ENCODE measurements at places on chromosomes 3 and 15.

- DNase-seq = no peak
Measured at GRCh38 chr3:46202535-46202934, 5.6 kb downstream of the CCR1 start.

GRCh38 chr3:174859114-174859735 lies at the start of gene NAALADL2:
NAALADL2 (plus strand) TSS chr3:174859334.
- DNase-seq = no peak

- DNase-seq = no peak
Measured at GRCh38 chr15:42549032-42549491, 424 bp downstream of the HAUS2 start.

DNA sequence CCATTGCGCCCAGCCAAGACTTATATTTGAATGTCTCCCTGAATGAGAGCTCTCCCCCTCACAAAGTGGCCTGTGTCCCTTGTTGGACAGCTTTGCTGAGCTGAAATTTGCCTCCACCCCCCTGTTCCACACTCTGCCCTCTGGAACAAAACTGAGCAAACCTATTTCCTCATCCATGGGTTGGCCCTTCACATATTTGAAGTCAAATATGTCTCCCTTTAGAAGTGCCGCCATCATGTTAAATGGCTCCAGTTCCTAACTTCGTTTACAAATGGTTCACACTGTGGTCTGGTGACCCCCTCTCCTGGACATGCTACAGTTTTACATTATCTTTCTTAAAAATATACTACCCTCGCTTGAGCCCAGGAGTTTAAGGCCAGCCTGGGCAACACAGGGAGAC lies 4.6 kb downstream of the PLIN1 start:
- DNase-seq = no peak

GRCh38 chr15:29616512-29616911 lies 205.8 kb downstream of the TJP1 start:
- no peak for DNase-seq

Measured in activated CD8-positive, alpha-beta memory T cell treated with anti-CD3 and anti-CD28 coated beads for 24 hours (primary cell).